ENCODE measurements at places on chromosomes 6 and 20.

DNA sequence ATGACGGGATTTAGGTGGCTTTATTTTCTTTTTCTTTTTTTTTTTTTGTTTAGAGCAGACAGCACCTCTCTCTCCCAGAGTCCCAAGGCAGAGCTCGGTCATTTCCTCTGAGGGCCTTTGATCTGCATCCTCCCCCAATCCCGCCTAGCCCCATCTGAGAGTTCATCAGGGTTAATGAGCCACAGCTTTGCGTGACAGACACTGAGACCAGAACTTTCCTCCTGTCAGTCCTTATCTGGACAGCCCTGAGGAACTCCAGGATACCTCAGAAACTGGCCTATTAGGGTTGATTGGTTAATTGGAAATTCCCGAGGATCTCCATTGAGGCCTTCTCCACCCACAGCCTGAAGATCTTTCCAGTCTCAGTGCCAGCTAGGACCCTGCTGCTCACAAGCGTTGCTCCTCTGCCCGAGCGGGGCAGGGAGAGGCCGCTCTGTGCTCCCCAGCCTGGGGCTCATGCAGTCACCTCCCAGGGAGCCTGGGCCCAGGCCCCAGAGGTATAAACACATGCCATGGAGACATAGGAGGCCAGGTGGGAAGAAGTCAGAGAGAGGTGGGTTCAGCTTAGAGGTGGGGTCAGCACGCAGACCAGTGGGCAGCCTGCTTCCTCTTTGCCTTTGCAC, 1.4 kb upstream of the LRRN4 start:
- no peak for DNase-seq

GRCh38 chr6:161557333-161558107, 283.7 kb upstream of the AGPAT4 start:
- no peak for DNase-seq

DNA sequence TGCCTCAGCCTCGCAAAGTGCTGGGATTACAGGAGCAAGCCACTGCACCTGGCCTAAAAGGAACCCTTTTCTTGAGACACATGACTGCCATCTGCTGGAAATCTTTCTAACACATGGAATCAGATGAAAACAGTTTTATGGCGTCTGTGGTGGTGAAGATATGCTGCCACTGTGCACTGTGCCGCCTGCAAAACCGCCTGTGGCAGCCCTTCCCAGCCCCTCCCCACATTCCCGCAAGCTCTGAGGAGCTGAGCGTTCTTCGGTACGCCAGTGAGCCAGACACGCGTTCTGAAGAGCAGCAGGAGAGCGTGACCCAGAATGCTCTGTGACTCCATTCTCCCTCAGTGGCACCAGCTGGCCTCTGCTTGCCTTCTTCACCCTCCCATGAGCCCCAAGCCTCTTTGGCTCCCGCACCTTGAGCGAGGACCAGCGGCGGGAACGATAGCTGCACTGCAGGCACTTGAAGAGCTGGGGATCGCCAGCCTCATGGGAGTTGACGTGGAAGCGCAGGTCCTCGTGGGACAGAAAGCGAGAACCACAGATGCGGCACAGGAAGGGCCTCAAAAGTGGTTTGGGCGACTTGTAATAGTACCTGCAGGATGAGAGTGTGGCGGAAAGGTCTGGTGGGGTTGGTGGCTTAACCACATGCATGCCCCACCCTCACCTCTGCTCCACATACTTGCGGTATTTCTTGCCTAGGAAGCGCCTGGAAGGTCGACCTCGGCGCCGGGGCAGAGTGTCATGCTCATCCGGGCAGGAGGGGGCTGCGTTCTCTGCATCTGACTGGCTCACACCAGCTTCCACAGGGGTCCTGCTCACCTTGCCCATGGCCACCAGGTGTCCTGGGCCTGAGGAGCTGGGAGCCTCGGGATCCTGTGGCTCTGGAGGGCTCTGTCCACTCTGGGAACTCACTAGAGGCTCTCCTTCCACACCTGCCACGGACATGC, 8.7 kb downstream of the ZNF335 start:
- DNase-seq = no peak

GRCh38 chr6:17268114-17268513, 13.0 kb upstream of the RBM24 start:
- no peak for DNase-seq

DNA sequence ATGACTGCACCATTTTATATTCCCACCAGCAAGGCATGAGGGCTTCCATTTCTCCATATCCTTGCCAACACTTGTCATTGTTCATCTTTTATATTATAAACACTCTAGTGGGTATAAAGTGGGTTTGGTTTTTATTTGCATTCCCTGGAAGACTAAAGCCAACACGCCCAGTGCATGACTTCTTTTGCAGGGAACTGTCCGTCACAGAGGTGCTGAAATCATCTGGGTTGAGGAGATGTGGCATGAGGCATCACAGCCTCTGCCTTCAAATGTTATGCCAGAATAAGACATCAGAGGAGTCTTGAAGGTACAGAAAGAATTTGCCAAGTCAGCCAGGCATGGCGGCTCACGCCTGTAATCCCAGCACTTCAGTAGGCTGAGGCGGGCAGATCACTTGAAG, 29.9 kb upstream of the FAM210B start:
- no peak for DNase-seq

GRCh38 chr20:52622081-52622480, 350.1 kb upstream of the TSHZ2 start:
- no peak for DNase-seq

- no peak for DNase-seq
Observed at GRCh38 chr6:138310294-138310693, 67.4 kb upstream of the SMIM28 start.

- no peak for DNase-seq
Observed at GRCh38 chr6:160247457-160247883, 11.2 kb downstream of the SLC22A2 start.

- no peak for DNase-seq
Observed at GRCh38 chr6:12977806-12978205, 261.2 kb downstream of the PHACTR1 start.

DNA sequence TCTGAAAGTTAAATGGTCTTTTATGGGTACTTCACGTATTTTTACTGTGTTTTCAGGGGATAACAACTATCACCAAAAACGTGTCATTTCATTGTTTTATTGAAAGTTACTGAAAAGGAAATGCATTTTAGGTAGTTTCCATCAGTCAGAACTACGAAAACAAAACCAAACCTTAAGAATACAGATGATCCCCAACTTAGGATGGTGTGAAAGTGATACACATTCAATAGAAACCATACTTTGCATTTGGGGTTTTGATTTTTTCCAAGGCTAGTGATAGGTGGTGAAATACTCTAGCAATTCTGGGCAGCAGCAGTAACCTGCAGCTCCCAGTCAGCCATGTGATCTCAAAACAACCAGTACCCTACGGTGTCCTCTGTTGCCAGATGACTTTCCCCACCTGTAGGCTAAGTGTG, 25.9 kb upstream of the EFHC1 start:
- no peak for DNase-seq

- DNase-seq = no peak
Observed at GRCh38 chr6:166419717-166420116, 37.0 kb upstream of the MPC1 start.
